Aorta (tissue), 5 donors: ENCODE measurements at places on chromosomes 6 and 20.

GRCh38 chr6:77987035-77987384 is 334.2 kb downstream of the MEI4 start:
- no peak for DNase-seq

DNA sequence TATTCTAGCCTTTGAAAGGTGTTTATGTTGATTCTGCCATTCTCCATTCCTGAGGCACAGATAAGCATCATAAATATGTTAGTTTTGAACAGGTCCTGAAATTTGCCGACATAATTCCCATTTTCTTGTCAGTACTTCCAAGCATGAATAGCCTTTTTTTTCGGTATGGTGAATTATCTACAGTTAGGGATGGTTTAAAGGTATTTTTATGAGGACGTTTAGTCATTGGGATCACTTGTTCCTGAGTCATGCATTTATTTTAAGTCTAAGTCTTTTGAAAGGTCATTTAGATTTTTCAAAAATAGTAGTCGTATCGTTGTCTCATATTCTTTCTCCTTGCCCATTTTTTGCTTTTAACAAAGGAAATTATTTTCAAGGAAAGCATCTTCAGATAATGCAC is 98.7 kb downstream of the PHACTR3 start:
- no peak for DNase-seq

DNA sequence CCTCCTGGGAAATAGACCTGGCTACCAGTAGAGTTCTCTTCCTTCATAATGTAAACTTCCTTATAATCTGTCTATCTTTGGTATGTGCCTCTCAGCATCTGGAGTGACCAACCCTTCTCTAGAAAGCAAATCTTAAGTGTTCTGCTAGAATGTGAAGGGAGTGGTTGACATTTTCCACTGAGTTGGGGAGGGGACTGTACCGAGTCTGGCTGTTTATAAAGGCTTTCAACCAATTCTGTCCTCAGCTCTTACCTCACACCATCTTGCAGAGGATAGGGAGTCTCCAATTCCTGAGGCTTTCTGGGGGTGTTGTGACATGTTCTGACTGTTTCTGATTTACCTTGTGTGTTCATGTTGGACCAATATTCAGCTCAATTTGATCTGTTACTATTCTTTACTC is 39.6 kb downstream of the FAM217A start:
- DNase-seq, result no peak

GRCh38 chr20:53910351-53911002 is 159.9 kb downstream of the BCAS1 start:
- DNase-seq, result no peak

GRCh38 chr6:79694623-79695343 is 63.7 kb downstream of the SH3BGRL2 start:
- no peak for DNase-seq

DNA sequence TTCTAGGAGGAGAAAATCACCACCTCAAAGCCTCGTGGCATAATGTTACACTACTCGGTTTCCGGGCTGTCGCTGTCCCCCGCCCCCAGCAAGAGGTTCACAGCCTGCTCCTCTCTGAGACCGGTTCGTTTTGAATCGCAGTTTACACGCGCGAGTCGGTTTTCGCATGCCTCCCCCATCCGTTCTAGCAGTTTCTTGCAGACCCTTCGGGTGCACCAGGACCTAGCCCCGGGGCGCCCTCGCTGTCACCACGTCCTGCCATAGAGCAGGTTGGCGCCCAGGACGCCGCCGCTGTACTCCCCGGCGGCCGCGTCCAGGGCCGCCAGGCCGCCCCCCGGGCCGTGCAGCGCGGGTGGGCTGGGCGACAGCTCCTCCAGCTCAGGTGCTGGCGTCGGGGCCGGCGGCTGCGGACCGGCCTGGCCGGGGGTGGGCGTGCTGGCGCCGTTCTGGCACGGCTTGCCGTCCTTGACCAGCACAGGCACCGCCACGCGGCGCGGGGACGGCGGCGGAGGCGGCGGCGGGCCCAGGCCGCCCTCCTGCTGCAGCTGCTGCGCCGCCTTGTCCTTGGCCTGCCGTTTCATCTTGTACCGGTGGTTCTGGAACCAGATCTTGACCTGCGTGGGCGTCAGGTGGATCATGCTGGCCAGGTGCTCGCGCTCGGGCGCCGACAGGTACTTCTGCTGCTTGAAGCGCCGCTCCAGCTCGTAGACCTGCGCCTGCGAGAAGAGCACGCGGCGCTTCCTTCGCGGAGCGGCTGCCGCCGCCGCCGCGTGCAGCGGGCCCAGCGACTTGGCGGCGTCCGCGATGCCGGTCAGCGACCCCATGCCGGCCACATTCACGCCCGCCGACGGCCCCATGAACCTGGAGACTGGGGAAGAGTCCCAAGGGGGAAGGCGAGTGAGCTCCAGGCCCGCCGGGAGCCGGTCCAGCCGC is 1.4 kb downstream of the NKX2-4 start:
- DNase-seq, result peak; percentile 72

GRCh38 chr20:60117065-60117464 is 158.8 kb downstream of the CDH26 start:
- DNase-seq, result no peak

GRCh38 chr6:83443516-83443915 is 12.7 kb upstream of the ME1 start:
- no peak for DNase-seq
